ENCODE measurements at places on chromosomes 1 and 21.
A peak's percentile ranks its signal among the peaks of the same experiment; 100 is the strongest.

DNA sequence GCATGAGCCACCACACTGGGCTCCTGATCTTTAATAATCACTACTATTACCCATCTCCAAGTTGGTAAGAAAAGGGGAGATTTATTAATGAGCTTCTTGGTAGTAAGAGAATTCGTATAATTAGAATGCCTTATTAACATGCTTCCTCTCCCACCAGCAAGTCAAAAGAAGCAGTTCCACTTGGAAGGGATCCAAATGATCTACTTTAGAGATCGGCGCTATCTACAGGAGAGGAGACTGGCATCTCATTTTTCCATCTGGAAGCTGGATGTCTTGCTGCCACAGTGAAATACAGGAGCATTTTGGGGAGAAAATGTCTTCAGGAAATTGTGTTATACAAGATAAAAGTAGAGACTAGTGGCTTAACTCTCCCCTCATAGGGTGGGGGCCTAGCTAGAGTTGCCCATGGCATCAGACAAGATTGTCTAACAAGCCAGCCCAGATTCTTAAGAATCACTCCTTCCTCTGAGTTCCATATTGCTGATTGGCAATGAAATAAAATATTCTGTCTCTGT, 33.6 kb upstream of the CAMSAP2 start:
- no peak for DNase-seq

- no peak for DNase-seq
Observed at GRCh38 chr1:26787381-26787705, 407 bp upstream of the PIGV start.

DNA sequence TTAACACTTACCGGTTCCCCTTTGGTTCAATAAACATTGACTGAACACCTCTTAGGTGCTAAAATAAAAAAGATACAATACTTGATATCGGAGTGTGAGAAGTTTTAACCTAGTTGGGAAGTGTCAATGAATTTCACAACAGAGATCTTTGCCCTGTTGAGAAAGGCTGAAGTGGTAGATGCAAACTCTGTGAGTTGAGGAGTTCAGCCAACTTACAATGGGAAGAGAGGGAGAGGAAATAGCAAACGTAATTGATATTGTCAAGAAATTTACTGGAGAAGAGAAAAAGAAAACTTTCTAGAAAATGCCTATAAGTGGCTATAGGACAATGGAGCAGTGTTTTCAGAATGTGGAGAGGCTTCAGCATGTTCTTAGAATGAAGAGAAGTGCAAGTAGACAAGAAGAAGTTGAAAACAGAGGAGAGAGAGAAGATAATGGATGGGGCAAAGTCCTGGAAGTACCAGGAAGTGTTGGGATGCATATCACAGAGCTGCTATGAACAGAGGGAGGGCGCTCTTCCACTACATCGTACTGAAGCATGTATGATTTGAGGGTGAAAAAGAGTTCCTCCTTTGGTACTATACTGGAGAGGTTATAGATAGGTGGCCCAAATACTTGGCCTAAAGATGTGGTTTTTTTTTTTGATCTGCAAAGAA, 48.9 kb downstream of the MEF2D start:
- DNase-seq = no peak

GRCh38 chr1:41239988-41240610, 2.0 kb downstream of the SCMH1 start:
- no peak for DNase-seq

DNA sequence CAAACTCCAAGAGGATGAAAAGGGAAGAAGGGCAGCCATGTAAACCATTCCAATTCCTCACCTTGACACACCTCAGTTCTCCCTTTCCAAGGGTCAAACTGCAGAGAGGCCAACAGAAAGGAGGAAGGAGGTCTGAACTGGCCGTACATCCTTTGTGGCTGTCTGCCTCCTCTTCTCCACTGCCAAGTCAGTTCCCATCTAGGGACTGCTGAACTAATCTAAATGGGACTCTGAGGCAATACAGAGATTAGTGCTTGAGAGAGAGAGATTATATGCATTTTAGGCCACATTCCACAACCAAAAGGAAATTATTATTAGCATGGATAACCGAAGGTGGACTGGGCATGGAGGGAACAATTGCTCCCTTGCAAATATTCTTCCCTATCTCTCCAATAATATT, 2.7 kb downstream of the ARHGEF11 start:
- DNase-seq = no peak

GRCh38 chr1:34166191-34166624, 1.2 kb upstream of the CSMD2 start:
- no peak for DNase-seq

- no peak for DNase-seq
Observed at GRCh38 chr1:180966744-180967536, 54.2 kb downstream of the KIAA1614 start.

GRCh38 chr1:89703469-89703868, 70.5 kb downstream of the LRRC8C start:
- no peak for DNase-seq

DNA sequence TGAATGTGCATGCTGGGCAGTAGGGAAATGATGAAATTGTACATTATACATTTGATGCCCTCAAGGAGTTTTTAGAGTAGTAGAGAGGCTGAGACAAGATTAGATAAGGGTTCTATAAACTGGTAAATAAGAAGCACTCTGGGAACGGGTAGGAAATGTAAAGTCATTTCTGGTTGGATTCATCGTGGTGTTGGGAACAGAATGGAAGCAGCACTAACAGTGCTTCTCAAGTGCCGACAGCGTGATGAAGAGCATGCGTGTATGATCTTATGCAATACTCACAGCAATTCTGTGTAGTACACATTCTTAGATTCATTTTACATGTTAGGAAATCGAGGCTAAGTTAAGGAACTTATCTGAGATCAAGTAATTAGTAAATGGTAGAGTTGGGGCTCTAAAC, 45.9 kb downstream of the GPR88 start:
- DNase-seq = no peak

DNA sequence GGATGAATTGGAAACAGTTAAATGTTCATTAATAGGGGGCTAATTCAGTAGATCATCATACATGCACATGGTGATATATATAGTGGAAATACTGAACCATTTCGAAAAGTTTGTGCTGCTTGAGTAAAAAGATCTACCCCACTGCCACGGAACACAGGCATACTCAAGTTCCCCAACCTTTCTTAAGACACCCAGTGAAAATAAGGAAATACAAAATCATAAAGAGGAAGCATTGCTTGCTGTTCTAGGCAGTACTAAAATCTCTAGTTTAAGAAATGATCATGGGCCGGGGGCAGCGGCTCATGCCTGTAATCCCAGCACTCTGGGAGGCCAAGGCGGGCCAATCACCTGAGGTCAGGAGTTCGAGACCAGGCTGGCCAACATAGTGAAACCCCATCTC, 37.6 kb upstream of the KIRREL1 start:
- DNase-seq = no peak

- DNase-seq = no peak
Observed at GRCh38 chr21:15414057-15414456, 315.7 kb upstream of the USP25 start.

- DNase-seq = no peak
Observed at GRCh38 chr1:20618550-20618949, 14.7 kb upstream of the PINK1 start.

DNA sequence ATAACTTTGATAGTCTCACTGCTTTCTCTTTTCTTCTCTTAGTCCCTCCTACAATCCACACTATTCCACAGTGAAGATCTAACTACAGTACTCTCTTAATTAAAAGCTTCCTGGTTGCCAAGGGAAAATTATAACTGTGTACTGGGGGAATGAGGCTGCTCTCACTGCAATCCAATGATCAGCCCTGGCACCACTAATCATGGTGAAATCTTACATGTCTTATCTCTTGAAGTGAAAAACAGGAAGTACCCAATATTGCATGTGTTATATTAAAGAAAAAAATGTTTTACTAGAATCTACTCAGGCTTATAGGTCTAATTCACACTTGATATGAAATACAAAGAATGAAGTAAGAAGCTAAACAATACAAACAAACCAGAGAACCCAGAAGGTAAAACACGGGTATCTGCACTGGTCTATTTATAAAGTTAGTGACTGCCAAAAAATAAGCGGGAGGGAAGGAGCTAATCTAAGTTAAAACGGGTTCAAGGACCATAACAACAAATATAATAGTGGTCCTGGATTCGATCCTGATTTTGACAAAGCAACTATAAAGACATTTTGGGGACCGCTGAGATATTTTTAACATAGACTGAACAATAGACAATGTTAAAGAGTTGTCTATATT, 57.5 kb downstream of the RGS2 start:
- DNase-seq = no peak

- no peak for DNase-seq
Observed at GRCh38 chr1:60262701-60263100, 189.1 kb upstream of the C1orf87 start.

DNA sequence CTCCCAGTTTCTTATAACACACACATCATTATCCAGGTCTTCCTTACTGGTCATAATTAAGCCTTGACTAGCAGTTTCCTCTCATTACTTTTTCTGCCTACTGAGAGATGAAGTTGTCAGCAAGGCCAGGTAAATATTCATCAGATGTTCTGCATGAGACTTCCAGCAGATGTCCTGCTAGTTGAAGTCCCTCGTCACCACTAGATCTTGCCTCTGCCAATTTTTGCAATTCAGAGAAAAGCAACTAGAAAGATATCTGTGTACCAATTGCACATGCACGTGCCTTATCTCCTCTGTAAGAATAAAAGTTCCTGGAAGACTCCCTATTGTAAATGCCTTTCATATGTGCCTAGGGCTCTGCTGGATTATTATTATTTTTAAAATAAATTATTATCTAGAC, 18.3 kb downstream of the ACKR1 start:
- DNase-seq = no peak

DNA sequence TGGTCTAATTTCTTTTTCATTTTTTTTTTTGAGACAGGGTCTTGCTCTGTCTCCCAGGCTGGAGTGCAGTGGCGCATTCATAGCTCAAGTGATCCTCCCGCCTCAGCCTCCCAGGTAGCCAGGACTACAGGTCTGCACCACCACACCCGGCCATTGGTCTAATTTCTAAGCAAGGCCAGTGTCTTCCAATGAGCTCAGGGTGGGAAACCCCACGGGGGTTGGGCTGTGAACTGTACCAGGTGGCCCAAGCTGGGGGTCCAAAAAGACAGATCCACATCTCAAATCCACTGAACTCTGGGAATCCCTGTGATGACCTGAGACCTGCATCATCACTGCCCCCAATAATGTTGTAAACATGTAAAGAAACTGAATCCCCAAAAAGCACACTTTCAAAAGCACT, 79.5 kb downstream of the BCAR3 start:
- peak; percentile 33 for DNase-seq

GRCh38 chr1:3577300-3577699, 34.0 kb downstream of the MEGF6 start:
- no peak for DNase-seq

- no peak for DNase-seq
Observed at GRCh38 chr1:28412731-28413130, 43.2 kb downstream of the PHACTR4 start.

GRCh38 chr1:6392809-6393399, 663 bp downstream of the ACOT7 start:
- no peak for DNase-seq

GRCh38 chr1:32221581-32221979, 573 bp downstream of the TMEM234 start:
- DNase-seq = no peak

DNA sequence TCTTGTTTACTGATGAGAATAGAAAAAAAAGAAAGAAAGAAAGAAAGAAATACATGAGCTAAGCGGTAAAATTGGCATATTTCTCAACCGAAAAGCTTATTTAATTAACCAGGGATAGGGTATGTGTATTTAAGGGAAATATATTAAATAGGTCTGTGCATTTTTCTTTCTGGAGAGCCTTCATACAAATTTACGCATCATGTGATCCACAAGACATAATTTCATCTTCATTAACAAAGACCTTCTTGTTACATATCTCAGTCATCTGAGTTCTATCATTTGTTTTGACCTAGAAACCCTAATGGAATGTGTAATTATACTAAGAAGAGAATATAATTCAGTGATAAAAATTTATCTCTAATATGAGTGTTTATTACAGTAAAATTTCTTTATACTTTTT, 37.2 kb downstream of the CFH start:
- no peak for DNase-seq

DNA sequence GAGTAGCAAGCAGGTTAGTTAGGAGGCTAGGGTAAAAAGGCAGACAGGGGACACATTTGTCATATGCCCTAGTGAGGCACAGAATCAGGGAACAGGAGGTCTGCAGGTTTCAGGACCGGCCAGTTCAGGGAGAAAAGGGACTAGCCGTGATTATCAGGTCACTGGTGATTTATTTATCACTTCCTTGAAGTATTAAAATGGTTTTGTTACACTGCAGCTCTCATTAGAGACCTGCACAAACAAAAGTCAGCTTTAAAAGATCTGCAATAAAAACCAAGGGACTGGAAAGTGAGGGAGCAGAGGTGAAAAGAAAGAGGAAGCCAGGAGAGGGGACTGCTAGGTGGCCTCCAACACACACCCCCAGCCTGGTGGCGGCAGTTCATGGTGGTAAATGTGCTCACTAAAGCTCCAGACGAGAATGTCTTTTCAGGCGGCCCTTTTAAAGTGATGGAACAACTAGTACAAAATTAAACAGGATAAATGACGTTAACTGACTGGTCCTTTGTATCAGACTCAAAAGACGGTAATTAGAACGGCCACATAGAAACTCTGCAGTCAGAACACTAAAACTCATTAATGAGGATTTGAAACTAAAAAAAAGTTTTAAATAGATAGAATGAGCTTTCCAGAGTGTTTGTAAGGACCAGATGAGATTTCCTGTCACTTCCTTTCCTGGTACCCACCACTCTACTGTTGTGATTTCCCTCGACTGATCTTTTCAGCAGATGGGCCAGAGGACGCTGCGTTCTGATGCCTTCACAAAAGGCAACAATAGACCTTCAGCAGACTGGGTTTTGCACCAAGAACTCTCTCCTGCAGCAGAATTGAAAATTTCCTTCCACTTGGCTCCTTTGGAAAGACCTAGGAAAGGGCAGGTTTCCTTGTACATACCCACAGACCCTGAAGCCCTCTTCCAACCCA, 136.8 kb downstream of the NTPCR start:
- no peak for DNase-seq

GRCh38 chr1:87462894-87463293, 134.2 kb downstream of the LMO4 start:
- no peak for DNase-seq

DNA sequence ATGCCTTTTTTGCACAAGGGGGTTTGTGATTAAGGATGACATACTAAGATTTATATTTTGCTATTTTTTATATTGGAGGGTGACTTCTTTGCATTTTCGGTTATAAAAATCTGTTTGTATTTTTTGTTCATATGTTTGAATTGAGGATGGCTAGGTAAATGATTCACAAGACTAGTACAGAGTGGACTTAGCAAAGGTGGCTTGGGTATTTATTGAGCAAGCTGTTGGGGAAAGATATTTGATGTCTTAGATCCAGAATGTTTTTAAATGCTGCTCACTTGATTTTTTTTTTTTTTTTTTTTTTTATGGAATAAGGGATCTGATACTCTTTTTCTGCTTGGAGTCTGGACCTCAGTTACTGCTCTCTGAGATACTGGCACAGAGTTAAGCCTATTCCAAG, 100.6 kb downstream of the DNM3 start:
- no peak for DNase-seq

- peak; percentile 89 for DNase-seq
Observed at GRCh38 chr21:42218836-42219605, at the start of gene ABCG1. Gene ABCG1 (plus strand): TSS chr21:42219140. CDS start chr21:42219263, 123 bp downstream.
